ENCODE measurements at places on chromosomes 16 and 17. TPM values are rescaled to one million over a fixed set of nuclear protein-coding genes. Genes with fewer than 3 reads are reported as not detected.
A peak's percentile ranks its signal among the peaks of the same experiment; 100 is the strongest.

HAS3 gene
- total RNA-seq, result 0.58 TPM

DNA sequence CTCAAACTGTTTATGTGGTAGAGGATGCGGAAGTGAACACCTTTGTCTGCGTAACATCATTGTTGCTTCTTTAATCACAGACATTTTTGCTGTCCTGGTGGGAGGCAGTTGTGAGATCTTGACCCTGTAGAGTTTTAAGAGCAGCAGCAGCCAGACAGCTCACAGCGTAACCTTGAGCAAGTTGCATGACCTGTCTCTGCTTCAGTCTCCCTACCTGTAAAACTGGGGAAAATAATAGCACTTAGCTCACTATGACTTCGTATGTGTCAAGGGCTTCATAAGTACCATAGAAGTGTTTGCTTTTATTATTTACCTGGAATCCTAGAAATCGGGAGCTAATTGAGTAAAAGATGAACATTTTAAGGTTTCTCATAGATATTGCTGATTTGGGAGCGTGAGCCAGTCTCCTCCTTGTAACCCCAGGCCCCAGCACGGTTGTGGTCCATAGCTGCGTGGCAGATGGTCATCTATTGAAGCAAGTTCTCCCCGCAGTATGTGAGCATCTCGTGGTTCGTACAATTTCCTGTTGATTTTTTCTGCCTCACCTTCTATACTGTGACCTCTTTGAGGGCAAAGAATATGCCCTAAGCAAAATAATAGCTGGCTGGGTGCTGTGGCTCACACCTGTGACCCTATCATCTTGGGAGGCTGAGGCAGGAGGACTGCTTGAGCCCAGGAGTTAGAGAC, 34.4 kb downstream of the GPRC5B start:
- DNase-seq, result no peak

GRCh38 chr16:84753412-84754326, 53.9 kb downstream of the USP10 start:
- no peak for DNase-seq

DNA sequence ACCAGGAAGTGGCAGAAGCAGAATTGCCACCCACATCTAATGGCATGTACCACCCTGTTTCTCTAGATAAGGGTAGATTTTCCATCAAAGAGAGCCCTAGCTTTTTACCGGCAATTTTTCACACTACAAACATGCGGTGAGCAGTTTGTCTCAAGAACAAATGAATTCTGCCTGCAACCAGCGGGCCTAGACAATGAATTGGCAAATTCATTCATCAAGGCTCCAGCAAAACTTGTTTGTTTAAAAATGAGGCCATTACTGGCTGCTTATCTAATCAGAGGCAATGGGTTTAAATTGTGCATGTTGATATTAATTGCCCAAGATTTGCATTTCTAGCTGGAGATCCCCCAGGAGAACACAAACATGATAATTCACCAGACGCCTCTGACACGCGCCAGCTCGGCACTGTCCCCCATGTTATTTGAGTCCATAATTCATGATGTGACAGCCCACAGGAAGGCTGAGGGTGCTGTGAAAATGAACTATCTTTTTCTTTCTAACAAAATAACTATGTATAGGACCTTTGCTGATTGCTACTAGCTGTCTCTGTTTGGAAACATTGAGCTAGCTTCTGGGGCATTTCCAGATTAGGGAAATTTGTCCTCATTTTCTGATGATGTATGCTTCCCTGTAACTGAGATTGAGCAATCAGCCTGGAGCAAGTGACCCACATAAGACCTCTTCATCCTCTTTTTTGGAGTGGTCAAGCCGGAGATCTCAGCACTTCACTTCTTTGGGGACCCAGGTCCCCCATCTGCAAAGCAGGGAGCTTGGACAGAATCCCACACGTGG, 80.8 kb downstream of the CNGB1 start:
- no peak for DNase-seq

DNA sequence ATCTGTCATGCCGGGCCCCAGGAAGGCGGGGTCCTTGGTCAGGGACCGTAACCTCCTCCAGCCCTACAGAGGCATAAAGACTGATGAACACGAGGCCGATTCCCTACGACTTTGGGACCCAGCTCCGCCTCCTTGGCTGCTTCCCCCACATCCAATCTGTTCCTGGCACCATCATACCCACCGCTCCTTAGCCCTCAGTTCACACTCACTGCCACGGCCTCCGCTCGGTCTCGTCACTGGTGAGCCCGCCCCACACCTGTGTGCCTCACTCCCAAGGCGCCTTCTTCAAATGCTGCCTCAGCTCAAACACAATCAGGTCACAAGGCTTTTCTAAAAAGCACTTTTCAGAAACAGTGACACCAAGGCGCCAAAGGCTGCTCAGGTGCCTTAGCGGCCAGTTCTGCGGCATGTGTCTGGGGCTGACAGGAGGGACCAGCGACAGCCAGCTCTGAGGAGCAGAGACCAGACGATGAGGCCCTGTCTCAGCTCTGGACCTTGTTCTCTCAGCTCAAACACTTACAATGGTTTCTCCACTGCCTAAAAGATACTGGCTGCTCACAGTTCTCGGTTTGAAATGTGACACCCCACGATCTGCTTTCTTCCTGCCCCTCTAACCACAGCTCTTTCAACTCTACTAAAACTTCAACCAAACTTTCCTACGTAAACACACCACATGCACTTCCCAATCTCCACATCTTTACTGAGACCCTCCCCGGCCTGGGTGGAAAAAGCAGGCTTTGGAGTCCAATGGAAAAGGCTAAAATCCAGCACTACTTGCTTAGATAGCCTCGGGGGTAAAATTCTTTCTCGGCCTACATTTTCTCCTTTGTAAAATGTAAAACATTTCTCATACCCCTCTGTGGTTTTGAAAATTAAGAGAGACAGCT, 33.2 kb downstream of the CYB5D2 start:
- DNase-seq, result peak; percentile 36

GRCh38 chr17:14057591-14057990, 11.7 kb upstream of the COX10 start:
- no peak for DNase-seq

- no peak for DNase-seq
Measured at GRCh38 chr17:68771867-68772515, 170.8 kb upstream of the FAM20A start.

GRCh38 chr17:81018044-81018802, 16.7 kb upstream of the BAIAP2 start:
- DNase-seq, result no peak

DNA sequence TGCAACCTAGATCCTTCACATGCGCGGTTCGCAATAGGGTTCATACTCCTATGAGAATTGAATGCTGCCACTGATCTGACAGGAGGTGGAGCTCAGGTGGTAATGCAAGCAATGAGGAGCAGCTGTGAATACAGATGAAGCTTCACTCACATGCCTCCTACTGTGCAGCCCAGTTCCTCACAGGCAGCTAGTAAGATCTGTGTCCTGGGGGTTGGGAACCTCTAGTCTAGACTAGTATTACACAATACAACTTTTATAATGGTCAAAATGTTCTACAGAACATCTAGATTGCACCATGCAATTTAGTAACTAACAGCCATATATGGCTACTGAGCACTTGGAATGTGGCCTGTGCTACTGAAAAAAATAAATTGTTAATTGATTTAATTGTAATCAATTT, 26.7 kb downstream of the ABCA5 start:
- DNase-seq, result no peak

CLEC19A gene
- not detected for total RNA-seq

CES1 gene
- total RNA-seq, result 0.73 TPM

DNA sequence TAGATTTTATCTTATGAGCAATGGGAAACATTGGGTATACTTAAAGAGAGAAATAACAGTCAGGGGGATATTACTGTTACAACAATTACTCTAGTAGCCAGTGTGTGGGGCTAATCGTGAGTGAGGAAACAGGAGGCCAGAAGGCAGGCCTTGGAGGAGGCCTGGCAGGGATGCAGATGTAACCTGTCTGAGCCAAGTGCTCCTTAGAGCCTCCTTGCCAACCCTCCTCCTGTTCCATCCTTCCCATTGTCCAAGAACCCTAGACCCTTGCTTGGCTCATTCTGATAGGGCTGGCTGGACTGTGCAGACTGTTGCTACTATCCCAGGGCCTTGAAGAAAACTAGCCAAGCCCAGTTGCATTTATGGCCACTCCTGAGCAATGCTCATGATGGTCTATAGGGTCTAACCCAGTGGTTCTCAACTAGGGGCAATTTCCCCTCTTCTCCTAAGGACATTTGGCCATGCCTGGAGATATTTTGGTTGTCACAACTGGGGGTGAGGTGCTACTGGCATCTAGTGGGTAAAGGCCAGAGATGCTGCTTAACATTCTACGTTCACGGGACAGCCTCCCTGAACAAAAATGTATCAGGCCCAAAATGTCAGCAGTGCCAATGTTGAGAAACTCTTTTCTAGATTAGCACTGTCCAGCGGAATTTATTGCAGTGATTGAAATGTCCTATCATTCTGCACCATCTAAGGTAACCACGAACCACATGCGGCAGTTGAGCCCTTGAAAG, 24.4 kb upstream of the WSCD1 start:
- no peak for DNase-seq

DNA sequence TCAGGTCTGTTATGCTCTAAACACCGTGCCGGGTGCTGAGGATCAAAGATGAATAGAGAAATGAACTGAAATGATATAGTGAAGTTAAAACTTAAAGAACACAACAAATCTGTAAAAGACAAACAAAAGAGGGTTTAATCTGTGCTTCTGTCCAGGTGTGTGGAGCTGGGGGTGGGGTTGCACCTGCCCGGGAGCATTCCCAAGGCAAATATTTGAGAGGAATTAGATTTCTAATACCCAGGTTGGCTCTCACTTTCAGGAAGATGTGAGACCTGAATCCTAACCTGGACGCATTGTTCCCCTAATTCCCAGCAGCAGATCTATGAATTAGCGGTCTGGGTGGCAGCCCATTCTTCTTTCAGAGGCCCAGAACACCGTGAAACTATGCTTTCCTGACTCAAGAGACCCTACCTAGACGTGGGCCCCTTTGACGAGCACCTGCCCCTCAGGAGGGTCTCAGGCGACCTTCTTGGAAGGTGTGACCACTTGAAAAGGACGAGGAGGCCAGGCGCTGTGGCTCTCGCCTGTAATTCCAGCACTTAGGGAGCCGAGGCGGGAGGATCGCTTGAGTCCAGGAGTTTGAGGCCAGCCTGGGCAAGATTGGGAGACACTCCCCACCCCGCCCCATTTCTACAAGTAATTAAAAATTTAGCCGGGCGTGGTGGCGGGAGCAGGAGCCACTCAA, 677 bp upstream of the RANGRF start:
- no peak for DNase-seq

TBC1D3H gene
- not detected for total RNA-seq

- no peak for DNase-seq
Measured at GRCh38 chr16:4859190-4859899, 12.1 kb downstream of the UBN1 start.

GRCh38 chr16:57406881-57407280, 2.3 kb downstream of the CCL17 start:
- DNase-seq, result no peak

ELMO3 gene
- total RNA-seq, result 5.3 TPM

GRCh38 chr17:7215136-7215638, 4.4 kb downstream of the DLG4 start:
- no peak for DNase-seq

DNA sequence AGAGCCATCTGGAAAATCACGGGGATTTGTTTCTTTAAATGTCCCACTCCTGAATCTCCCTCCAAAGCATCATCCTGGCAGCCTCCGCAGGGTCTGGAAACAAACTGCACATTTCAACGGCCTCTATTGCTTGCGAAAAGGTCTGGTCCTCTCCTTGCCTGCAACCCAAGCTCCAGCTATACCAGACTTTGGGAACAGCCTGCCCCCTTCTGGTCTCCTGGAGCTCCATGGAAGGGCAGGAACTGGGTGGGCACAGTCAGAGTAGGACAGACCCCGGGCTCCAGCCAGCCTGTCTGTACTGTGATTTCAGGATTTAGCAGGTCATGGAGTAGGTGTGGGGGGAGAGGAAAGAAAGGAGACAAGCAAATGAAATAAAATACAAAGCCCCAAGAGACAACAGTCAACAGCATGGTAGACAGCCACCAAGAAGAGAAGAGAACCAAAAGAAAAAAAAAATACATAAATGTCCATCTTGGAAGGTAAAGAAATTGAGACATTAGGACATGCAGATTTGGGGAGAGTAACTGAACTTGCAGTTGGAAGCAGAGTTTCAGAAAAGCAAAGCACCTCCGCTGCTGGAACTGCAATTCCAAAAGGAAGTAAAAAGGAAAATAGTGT, 2.7 kb downstream of the XYLT1 start:
- DNase-seq, result no peak

DNA sequence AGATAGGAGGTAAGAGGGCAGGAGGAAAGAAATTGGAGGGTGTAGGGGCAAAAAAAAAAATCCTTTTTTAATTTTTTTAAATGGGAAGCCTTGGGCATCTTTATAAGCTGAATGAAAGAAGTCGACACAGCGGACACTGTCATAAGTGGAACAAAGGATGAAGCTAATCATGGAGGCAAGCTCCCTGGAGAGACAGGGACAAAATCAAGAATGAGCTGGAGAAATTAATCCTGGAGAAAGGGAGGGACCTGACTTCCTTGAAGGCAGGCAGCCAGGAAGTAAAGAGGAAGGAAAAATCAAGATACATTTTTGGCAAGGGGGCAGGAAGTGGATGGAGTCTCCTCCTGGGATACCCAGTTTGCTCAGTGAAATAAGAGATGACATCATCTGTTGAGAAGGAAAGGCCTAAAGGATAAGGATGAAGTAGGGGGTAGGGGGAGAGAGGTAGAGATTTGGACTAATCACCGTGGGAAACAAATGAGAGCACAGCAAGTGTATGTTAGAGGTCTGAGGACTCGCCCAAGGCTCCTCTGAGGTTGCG, 179.3 kb downstream of the SLC39A11 start:
- DNase-seq, result no peak

MYH1 gene
- not detected for total RNA-seq

TMED6 gene
- 1.5 TPM for total RNA-seq

- no peak for DNase-seq
Measured at GRCh38 chr17:4908301-4908700, 5.4 kb upstream of the CHRNE start.

DNA sequence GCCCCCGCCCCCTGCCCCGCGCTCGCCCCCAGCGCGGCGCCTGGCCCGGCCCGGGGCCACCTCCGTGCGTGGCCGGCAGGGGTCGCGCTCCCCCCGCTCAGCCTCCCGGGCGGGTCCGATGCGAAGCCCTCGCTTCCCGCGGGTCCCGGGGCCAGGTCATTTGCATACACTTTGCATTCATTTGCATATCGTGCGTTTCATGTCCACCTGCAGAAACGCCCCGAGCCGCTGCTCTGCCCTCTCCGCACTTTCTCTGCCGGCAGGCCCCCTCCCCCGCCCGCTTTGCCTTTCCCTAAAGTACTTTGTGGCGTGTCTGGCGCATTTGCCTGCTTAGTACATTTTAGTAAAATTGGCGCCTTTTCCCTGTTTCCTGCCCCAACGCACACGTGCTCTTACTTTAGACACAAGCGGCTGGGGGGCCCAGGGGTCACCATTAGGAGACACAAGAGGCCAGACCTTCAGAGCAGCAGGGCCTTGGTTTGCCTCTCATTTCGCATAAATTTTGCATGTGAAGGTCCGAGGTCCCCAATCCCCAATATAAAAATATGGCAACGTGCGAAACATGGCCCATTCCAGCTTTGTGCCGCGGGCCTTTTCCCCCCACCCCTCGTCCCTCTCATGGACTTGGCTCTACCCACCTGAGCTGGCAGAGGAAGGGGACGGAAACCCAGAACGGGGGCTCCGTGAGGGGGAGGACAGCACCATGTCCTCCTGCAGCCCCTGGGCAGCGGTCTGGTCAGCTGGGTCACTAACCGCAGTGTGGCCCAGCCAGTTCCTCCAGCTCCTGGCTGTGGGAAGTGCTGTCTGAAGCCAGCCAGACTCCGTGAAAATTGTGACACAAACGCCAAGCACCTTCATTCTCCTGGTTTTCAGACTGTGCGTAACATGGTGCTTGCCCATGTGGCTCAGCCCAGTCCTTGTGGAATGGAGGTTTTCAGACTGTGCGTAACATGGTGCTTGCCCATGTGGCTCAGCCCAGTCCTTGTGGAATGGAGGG, 34.8 kb downstream of the CBFA2T3 start:
- peak; percentile 49 for DNase-seq

NCBP3 gene
- 33.2 TPM for total RNA-seq

All from activated T-cell treated with anti-CD3 and anti-CD28 coated beads, Interleukin-2, amount 50 U/mL, for 4 hours (primary cell).